Neural crest cell (in vitro differentiated cells): ENCODE measurements at places on chromosomes 7 and 10. TPM values are rescaled to one million over a fixed set of nuclear protein-coding genes. Genes with fewer than 3 reads are reported as not detected.
A peak's percentile ranks its signal among the peaks of the same experiment; 100 is the strongest.

The C1QL3 gene
- not detected in 2 replicates for total RNA-seq

- DNase-seq: peak; percentile 8
Observed at GRCh38 chr7:20141666-20142065, 75.5 kb downstream of the MACC1 start.

The SRGN gene
- total RNA-seq: not detected in 2 replicates

DNA sequence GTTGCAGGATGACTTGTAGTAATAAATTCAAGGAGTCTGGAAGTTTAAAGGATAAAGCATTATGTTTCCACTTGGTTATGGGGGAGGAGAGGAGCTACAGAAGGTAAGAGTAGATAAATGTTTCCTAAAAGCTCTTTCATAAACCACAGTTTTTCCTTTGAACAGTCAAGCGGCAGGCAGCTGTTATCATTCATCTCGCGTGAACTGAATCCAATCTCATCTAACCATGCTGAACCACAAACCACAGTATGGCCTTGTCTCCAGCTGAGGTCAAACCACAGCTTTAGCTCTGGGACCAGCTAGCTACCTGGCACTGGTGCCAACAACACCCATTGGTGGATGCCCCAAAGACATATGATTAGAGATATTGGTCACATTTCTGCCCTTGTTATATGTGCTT is 63.3 kb downstream of the NOC3L start:
- no peak for DNase-seq

- no peak for DNase-seq
Observed at GRCh38 chr10:49268185-49268584, 30.8 kb upstream of the C10orf71 start.

The BMI1 gene
- 46.4 and 49.9 TPM in 2 replicates for total RNA-seq

GRCh38 chr10:33869028-33869427 is 534.6 kb upstream of the NRP1 start:
- no peak for DNase-seq

DNA sequence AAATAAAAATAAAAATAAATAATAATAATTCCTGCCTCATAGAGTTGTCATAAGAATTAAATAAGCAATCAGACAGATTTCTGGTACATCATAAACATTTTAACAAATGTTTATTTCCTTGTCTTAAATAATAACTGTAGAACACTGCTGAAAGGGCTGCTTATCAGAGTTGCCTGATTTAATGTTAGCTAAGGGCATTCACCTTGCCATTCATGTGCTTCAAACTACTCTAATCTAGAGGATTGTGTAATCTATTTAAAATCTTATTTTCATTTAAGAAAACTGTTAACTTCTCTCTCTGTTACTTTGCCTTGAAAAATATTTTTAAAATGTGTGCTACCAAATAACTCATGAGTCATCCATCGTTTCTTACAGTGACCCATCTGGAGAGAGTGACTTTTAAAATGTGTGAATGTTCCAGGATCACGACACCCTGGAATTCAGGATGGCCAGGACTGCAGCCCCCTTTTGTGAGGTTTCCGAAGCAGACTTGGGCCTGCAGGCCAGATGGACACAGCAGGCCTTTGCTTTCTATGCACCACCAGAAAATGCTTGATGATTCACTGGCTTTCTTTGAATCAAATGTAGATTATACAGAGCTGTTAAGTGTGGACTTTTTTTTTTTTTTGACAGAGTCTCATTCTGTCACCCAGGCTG is 109.1 kb upstream of the TNS3 start:
- DNase-seq: no peak

GRCh38 chr10:111077785-111078504 is 1.1 kb downstream of the ADRA2A start:
- no peak for DNase-seq

DNA sequence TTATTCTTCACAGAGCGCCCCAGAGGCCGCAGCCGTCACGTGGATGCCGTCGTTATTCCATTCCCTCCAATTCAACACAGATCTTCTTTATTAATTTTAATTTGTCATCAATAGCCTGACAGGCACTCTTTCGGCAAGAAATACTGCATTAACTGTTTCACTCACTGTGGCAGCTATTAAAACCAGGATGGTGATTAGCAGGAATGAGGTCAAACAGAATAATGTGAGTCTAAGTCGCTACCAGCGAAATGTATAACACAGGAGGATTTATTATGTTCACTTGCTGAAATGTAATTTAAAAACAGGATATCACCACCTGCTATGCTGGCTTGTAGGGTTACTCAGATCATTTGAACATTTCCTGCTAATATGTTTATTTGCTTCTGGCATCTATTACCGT is 74.2 kb upstream of the MGMT start:
- DNase-seq: no peak

- DNase-seq: no peak
Observed at GRCh38 chr10:113131613-113132261, 181.7 kb downstream of the TCF7L2 start.

GRCh38 chr7:18400275-18400674 is 95.3 kb upstream of the HDAC9 start:
- no peak for DNase-seq

GRCh38 chr7:151885202-151885580 is 8.3 kb upstream of the PRKAG2 start:
- DNase-seq: no peak

- DNase-seq: no peak
Observed at GRCh38 chr7:16817536-16817935, 12.7 kb upstream of the AGR2 start.

GRCh38 chr7:16433568-16434122 is 12.3 kb upstream of the CRPPA start:
- no peak for DNase-seq

DNA sequence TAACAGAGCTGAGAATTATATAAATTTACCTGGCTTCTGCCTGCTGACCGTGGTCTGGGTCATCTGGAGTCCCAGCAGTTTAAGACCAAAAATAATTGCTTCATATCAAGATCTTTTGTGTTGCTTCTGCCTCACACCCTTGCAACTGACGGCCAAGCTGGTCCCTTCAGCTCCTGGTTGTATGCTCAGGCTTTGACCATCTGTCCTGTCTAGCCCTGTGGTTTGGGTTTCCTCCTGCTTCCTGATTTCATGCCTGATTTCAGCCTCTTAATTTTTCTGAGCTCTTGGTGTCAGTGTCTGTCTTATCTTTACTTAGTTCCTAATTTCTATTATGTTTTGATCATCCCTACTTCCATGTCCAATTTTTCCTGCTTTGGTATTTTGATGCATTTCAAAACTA is 87.9 kb upstream of the PLXDC2 start:
- no peak for DNase-seq

The EPDR1 gene
- total RNA-seq: 3.7 and 4.1 TPM in 2 replicates

GRCh38 chr10:89206402-89207180 is 526 bp downstream of the CH25H start:
- DNase-seq: peak; percentile 9

DNA sequence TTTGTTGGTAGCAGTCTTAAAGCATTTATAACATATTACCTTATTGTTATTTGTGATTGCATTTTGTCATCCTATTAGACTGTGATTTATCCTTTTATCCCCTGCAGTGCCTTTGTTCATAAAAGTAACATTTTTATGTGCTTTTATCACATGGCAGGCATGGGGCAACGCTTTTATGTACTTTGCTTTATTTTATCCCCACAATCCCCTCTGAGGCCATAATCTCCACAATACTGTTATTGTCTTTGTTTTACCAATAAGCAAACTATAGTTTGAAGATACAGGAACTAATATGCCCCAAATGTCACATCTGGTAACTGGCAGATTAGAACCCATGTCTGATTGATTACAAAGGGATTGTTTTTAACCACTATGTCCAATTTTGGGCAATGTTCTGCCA is 613.5 kb downstream of the REEP3 start:
- no peak for DNase-seq

The ITPRID1 gene
- not detected in 2 replicates for total RNA-seq

DNA sequence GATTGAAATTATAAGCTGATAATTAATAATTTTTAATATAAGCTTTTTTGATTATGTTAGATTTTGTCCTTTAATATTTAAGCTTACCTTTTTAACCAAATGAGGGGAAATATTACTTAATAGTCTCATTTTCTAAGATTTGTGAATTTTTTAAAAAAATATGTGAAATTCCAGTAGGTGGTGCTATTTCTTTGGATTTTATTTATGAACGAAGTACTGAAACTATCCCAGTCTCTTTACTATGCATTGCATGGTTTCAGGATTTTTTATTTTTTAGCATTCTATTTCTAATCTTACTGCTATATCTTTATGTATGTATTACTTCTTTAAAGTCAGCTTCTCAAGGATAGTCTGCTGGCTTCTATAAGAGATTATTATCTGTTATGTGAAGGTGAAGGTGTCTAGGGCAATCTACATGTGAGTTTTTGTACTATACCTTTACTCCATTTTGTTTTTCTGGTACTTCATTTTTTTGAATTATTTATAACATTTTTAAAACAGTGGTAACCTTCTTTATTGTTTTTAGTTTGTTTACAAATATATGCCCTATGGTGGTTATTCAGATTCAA is 78.3 kb downstream of the ATRNL1 start:
- no peak for DNase-seq

DNA sequence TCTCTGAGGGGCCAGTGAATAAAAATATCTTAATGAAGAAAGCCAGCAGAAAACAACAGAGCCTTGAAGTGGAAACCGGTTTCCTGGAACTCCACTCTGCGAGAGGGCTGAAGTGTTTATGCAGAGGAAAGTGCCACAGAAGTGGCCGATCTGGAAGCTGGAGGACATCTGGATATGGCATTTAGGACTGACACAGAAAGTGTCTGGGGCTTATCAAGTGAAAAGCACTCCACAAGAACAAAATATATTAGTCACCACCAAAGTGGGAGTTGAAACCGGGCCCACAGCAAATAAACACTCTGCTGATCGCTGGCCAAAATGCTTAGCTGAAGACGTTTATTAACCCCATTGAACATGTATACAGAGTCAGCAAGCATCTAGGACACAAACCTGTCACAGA is 7.8 kb downstream of the NOD1 start:
- DNase-seq: no peak

- DNase-seq: no peak
Observed at GRCh38 chr10:33721509-33721908, 387.0 kb upstream of the NRP1 start.

- no peak for DNase-seq
Observed at GRCh38 chr10:62451611-62451975, 77.4 kb downstream of the ZNF365 start.

- DNase-seq: no peak
Observed at GRCh38 chr10:76558996-76559891, 1078.4 kb downstream of the KCNMA1 start.

DNA sequence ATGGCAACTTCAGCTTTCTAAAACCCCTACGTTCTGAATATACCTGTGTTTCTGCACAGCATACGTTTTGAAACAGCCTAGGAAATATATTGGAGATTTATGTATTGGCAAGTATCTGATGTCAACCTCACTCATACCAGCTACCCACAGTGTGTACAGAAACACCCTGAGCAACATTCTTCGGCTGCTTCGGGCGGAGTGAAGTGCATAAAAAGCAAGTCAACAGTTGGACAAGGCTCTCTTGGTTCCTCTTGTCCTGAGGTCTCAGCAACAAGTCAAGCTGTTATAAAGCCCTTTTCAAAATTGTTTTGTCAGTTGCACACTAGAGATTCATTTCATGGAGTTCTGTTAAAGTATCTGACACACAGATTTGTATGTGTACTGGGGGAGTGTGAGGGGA is 40.0 kb upstream of the PAPSS2 start:
- DNase-seq: no peak

The AGK gene
- 35.7 and 36.9 TPM in 2 replicates for total RNA-seq

The SLC26A5 gene
- total RNA-seq: not detected in 2 replicates
